ENCODE measurements at places on chromosomes 7 and 10. TPM values are rescaled to one million over a fixed set of nuclear protein-coding genes. Genes with fewer than 3 reads are reported as not detected.

The NCF1 gene
- total RNA-seq = 8.4 TPM

The CRYGN gene
- total RNA-seq = 0.22 TPM

The GIMAP1 gene
- total RNA-seq = 10.2 TPM

The HOXA13 gene
- total RNA-seq = 0.44 TPM

The EIF3B gene
- total RNA-seq = 107 TPM

The TRPV6 gene
- total RNA-seq = 4.4 TPM

The TAC1 gene
- total RNA-seq = 2.0 TPM

The CFTR gene
- total RNA-seq = 12.8 TPM

The SEMA3D gene
- 17.5 TPM for total RNA-seq

The KCNH2 gene
- total RNA-seq = 1.3 TPM

The HOXA7 gene
- total RNA-seq = 31.3 TPM

GRCh38 chr7:121083790-121084251, 95.3 kb downstream of the CPED1 start:
- DNase-seq = no peak
- H3K27me3 ChIP-seq = no peaks in the 10 kb centered on the region
- H3K36me3 ChIP-seq = no peaks in the 10 kb centered on the region
- no peaks in the 10 kb centered on the region for H3K4me1 ChIP-seq

DNA sequence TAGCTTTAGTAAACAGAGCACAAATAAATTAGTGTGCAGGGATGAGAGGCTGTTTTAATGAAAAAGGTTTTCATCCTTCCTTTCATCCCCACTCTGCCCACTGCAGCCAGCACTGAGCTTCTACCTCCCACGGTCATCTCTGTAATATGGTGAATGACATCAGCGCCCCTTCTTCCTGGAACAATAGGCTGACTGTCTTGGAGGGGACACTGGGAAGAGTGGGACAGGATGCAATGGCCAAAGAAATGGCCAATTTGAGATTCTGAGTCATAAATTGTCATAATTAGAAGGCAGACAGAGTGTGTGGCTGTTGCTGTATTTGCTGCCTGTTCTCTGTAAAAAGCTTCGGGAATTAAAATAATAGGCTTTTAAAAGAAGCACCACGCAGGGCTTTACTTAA, 126.7 kb upstream of the CALN1 start:
- no peaks in the 10 kb centered on the region for H3K27me3 ChIP-seq
- no peak overlapping the region for H3K4me3 ChIP-seq
- no peaks in the 10 kb centered on the region for H3K36me3 ChIP-seq

- DNase-seq = no peak
- H3K36me3 ChIP-seq = peaks cover 5% of the 10 kb centered on the region
- H3K4me1 ChIP-seq = no peaks in the 10 kb centered on the region
- no peak overlapping the region for H3K4me3 ChIP-seq
- H3K27me3 ChIP-seq = no peaks in the 10 kb centered on the region
Observed at GRCh38 chr7:23183279-23184012, 1.6 kb downstream of the NUP42 start.

GRCh38 chr10:71059054-71059818, 153.1 kb upstream of the UNC5B start:
- no peaks in the 10 kb centered on the region for H3K4me1 ChIP-seq
- H3K27me3 ChIP-seq = no peaks in the 10 kb centered on the region
- no peak overlapping the region for H3K4me3 ChIP-seq
- DNase-seq = no peak

DNA sequence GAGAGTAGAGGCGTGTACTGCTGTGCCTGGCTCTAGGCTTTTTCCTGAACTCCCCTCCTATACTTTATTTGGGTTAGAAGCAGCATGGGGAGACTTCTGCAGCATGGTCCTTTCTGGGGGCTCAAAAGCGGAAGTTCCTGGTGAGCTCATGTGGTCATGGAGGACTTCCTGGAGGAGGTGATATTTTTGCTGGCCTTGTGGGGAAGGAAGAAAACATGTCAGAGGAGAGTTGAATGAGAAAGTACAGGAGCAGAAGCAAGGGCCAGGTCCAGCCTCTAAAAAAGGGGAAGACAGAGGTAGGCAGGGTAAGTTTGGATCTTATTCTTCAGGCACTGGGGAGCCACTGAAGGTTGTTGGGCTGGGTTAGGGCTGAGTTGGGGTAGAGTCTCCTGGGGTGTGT, 45.5 kb downstream of the CASTOR2 start:
- no peaks in the 10 kb centered on the region for H3K4me1 ChIP-seq
- no peak overlapping the region for H3K27ac ChIP-seq

DNA sequence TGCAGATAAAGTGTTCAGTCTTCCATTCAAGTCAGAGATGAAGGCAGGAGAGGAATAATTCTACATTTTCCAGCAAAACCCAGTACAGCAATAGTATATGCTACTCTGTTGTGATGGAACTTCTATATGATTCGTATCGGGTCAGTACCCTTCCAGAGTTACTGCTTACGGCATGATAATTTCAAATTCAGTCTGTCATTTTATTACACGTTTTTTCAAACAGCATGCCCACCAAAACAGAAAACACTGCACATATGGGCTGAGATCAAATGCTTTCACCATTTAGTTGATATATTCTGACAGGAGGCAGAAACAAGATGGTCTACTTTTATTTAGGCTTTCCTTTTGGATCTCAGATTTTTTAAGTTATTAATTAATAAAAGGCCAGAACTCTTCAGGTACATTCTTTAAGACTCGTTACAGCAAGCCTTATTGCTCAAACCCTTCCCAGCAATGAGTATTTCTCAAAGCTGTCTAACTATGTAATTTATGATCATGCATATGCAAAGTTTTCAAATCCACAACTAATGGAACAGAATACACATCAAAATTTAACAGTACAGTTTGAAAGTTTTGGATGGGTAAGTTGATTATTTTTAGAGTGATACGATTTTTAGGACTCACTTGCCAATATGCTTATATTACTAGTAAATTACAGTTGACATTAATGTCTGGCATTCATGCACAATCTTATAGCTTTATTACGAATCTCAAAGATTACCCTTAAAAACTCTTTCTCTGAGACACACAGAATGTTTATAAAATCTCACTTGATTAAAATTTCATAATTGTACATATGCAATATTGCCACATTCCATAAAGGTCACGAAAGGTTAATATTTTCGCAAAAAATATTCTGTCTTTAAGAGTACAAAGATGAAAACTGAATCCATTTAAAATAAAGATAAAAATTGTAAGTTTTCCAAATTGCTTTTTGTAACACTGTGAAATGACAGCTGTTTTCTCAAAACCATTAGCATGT, 91.0 kb downstream of the ANK3 start:
- H3K27me3 ChIP-seq = no peaks in the 10 kb centered on the region
- no peak overlapping the region for H3K4me3 ChIP-seq
- H3K4me1 ChIP-seq = no peaks in the 10 kb centered on the region
- no peak for DNase-seq
- H3K36me3 ChIP-seq = no peaks in the 10 kb centered on the region
- H3K27ac ChIP-seq = no peak overlapping the region

- H3K27ac ChIP-seq = no peak overlapping the region
- no peaks in the 10 kb centered on the region for H3K36me3 ChIP-seq
- no peak overlapping the region for H3K4me3 ChIP-seq
- H3K4me1 ChIP-seq = no peaks in the 10 kb centered on the region
Observed at GRCh38 chr10:55491712-55492111, 690.7 kb upstream of the PCDH15 start.

GRCh38 chr10:101136007-101136707, 5.1 kb downstream of the TLX1 start:
- H3K27ac ChIP-seq = no peak overlapping the region
- H3K4me3 ChIP-seq = no peak overlapping the region
- peaks cover 2% of the 10 kb centered on the region for H3K4me1 ChIP-seq
- H3K27me3 ChIP-seq = peaks cover 74% of the 10 kb centered on the region
- DNase-seq = no peak

DNA sequence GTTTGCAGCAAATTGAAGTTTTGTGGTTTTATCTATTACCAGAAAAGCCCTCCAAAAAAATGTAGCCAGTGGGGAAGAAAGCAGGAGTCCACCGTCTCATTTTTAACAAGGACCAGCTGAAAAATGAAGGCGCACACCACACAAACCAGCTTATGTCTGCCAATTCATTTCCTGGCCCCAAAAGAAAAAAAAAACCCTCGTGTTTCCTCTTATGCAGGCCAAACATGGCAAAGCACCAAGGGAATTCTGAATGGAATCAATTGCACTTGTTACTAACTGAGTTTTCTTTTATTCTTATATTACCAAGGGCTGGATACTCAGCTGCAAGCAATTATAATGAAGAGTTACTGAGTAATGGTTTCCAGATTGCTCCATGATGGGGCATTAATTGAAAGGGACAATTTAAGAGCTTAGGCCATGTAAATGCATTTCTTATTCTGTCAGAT, 428.3 kb upstream of the NPVF start:
- peaks cover 5% of the 10 kb centered on the region for H3K4me1 ChIP-seq
- no peak for DNase-seq
- no peaks in the 10 kb centered on the region for H3K36me3 ChIP-seq
- H3K27ac ChIP-seq = no peak overlapping the region
- no peaks in the 10 kb centered on the region for H3K27me3 ChIP-seq
- no peak overlapping the region for H3K4me3 ChIP-seq

DNA sequence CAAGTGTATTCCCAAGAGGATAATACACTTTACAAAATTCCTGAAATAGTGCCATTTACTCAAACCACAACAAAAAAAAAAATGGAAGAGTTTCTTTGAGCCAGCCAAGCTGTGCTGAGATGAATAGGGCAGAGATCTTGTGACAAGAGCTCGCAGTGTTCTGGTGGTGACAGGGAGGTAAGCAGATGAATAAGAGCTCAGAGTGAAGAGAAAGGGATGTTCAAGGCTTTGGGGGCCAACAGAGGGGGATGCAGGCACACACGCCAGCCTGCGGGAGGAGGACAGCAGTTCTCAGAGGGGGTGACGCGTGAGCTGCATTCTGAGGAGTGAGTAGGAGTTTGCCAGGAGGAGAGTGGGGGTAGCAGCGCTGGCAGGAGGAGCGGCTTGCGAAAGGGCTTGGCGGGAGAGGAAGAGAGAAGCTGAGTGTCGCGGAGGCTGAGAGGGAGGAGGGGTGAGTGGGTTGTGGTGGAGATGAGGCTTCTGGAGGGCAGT, 194.4 kb upstream of the IMMP2L start:
- H3K27ac ChIP-seq = no peak overlapping the region
- no peaks in the 10 kb centered on the region for H3K36me3 ChIP-seq
- no peaks in the 10 kb centered on the region for H3K27me3 ChIP-seq
- H3K4me3 ChIP-seq = no peak overlapping the region
- no peaks in the 10 kb centered on the region for H3K4me1 ChIP-seq

- H3K27ac ChIP-seq = no peak overlapping the region
- DNase-seq = no peak
- no peaks in the 10 kb centered on the region for H3K27me3 ChIP-seq
- H3K36me3 ChIP-seq = no peaks in the 10 kb centered on the region
- H3K4me3 ChIP-seq = no peak overlapping the region
- peaks cover 3% of the 10 kb centered on the region for H3K4me1 ChIP-seq
Observed at GRCh38 chr7:73895626-73896025, 34.7 kb downstream of the TMEM270 start.

GRCh38 chr7:111357691-111358090, 204.6 kb downstream of the IMMP2L start:
- H3K27ac ChIP-seq = no peak overlapping the region
- DNase-seq = no peak
- H3K27me3 ChIP-seq = no peaks in the 10 kb centered on the region

All from kidney (tissue), 22 donors.